Stimulated activated CD4-positive, alpha-beta T cell treated with anti-CD3 and anti-CD28 coated beads, Interleukin-1b, Interleukin-23, amount 100 ng/mL, for 4 hours (primary cell): ENCODE measurements at places on chromosomes 11 and 22.
A peak's percentile ranks its signal among the peaks of the same experiment; 100 is the strongest.

GRCh38 chr11:32312865-32313403 is 122.4 kb downstream of the WT1 start:
- no peak for DNase-seq

GRCh38 chr11:116527180-116527991 is 245.4 kb downstream of the BUD13 start:
- DNase-seq: no peak

DNA sequence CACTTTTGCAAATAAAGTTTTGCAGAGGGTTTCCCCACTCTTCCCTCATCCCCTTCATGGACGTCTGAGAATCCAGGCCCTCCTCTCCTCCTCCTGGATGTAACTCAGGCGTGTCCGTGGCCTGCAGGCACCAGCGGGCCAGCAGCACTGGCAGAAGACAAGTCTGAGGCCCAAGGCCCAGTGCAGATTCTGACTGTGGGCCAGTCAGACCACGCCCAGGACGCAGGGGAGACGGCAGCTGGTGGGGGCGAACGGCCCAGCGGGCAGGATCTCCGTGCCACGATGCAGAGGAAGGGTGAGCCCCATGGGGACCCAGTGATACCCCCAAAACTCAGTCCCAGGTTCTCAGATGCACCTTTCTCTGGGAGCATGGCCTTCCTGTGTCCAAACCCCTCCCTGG is 14.4 kb downstream of the TUB start:
- DNase-seq: no peak

- no peak for DNase-seq
Observed at GRCh38 chr11:106391771-106392420, 314.4 kb downstream of the AASDHPPT start.

- DNase-seq: no peak
Observed at GRCh38 chr11:19876750-19877149, 164.1 kb downstream of the NAV2 start.

DNA sequence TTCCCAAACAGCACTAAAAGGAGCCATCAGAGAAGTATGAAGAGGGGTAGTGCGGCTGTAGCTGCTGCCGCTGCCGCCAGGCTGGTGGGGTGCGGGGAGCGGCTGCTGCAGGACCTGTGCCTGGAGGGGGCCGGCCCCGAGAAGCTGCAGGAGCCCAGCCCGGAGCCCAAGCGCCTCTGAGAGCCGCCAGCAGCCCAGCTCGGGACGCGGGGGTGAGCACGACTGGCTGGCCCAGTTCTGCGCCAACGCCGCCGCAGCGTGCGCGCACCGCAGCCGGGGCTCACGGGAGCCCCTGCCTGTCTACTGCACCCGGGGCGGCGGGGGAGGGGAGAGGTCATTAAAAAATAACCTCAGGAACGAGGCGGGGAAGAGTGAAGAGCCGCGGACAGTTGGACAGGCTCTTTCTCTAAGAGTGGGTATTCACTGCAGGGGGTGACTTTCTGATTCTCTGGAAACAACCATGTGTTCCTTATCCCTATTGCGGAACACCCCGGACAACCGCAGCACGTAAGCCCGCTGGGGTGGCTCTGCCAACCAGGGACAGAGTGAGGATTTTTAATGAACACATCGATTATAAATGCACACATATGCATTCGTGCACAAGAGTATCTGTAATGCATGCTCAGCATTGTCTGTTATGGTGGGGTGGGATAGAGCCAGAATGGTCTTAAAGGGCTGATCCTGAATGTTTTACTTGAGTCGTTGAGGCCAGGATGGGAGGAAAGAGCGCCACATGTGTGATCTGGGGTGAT is 453 bp downstream of the GAS2 start:
- no peak for DNase-seq

GRCh38 chr11:61019832-61020405 is 48.4 kb downstream of the CD6 start:
- DNase-seq: no peak

DNA sequence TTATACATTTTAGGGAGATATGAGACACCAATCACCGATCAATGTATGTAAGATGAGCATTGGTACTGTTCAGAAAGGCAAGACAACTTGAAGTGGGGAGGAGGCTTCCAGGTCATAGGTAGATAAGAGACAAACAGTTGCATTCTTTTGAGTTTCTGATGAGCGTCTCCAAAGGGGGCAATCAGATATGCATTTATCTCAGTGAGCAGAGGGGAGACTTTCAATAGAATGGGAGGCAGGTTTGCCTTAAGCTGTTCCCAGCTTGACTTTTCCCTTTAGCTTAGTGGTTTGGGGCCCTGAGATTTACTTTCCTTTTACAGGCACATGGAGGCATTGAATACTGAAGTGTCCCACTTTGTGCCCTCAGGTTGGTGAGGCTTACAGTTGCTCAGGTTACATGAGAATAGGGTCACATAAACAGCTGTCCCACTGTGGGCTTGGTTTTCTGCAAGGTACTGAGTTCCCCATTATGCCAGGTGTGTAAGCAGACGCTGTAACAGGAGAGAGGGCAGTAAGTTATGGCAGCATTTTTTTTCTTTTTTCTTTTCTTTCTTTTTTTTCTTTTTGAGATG is 129.8 kb upstream of the SERPIND1 start:
- no peak for DNase-seq

- DNase-seq: peak; percentile 48
Observed at GRCh38 chr22:37162221-37163095, 12.7 kb upstream of the IL2RB start.
